ENCODE measurements at places on chromosomes 7 and 10. TPM values are rescaled to one million over a fixed set of nuclear protein-coding genes. Genes with fewer than 3 reads are reported as not detected.
A peak's percentile ranks its signal among the peaks of the same experiment; 100 is the strongest.

- DNase-seq: no peak
These were observed 6.6 kb downstream of the CPA1 start for GRCh38 chr7:130386876-130387275.

DNA sequence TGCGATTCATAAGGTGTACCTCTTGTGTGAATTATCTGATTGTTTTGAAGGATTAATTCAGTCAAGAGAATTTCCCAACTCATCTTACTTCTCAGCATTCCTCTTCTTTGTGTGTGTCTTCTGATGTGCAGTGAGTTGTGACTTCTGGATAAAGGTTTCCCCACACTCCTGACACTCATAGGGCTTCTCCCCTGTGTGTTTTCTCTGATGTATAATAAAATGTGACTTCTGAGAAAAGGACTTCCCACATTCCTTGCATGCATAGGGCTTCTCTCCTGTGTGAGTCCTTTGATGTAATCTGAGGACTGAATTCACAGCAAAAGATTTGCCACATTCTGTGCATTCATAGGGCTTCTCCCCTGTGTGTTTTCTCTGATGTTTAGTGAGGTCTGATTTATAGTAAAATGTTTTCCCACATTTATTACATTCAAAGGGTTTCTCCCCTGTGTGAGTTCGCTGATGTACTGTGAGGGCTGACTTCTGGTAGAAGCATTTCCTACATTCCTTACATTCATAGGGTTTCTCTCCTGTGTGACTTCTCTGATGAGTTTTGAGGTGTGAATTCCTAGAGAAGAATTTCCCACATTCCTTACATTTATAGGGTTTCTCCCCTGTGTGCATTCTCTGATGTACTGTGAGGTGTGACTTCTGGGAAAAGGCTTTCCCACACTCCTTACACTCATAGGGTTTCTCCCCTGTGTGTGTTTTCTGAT, 24.2 kb downstream of the ZNF25 start:
- peak; percentile 15 for DNase-seq

The NPC1L1 gene
- not detected for total RNA-seq

DNA sequence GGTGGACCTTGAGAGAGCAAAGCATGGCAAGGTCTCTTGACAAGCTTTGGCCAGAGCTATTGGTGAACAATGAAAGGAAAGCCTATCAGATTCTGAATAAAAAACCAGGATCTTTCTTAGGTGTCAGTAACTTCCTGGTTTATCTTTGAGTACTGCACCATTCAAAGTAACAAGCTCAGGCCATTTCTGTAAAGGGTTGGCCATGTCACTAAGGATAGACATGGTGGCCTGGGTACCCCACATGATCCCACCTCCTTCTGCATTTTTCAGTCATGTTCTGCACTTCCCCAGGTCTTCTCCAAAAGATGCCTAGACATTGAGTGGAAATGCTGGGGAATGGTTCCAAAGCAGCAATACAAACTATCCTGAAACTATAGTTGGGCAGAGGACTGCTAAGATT, 242.0 kb downstream of the ARHGAP12 start:
- no peak for DNase-seq

The GALNT17 gene
- not detected for total RNA-seq

DNA sequence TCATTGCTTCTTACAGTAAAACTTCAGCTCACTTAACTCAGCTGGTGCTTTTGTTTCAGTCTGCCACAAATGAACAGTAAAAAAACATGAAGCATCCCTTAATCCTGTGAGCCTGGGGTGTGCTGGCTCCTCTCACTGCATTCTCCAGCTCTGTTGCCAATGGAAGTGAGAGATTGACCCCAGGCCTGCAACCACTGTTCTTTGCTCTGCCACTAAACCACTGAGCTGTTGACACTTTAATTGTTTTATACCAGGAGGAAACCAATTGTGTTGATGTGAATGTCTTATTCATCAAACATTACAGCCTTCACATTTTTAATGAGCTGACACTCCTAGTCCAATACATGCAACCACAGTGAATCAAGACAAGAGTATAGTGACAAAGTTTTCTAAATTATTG, 69.4 kb upstream of the FZD1 start:
- peak; percentile 38 for DNase-seq

The GCK gene
- 0.11 TPM for total RNA-seq

Data from GM23248 (cell line).